ENCODE measurements at places on chromosomes 16 and 17.

DNA sequence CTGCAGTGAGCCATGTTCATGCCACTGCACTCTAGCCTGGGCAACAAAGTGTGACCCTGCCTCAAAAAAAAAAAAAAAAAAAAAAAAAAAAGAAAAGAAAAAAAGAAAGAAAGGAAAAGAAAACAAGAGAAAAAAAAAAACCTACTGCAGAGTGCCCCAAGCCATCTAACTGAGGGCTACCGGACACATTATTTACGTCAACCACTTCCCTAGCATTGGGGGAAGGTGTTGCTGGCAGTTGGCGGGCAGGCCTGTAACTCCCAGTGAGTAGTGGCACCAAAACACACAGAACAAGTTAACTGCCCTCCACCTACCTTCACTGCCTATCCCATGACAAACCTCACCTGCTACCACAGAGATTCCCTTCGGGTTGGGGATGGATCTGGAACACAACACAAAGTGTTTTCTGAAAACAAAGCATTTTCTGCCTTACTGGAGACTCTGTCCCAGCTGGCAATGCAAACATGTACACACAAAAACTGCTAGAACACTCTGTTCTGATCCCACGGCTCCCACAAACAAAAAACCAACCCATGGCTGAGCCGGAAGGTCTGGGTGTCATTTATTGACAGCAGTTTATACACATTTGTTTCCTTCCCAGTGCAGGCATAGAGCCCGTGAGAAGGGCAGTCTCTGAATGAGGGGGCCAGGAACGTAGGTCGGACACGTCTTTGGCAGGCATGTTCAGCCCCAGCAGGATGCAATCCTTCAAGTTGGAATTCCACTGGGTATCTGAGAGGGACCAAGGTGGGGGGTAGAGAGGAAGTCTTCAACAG lies 11.0 kb downstream of the PHB1 start:
- no peak for DNase-seq

- DNase-seq = no peak
These were observed 28.1 kb downstream of the PMP22 start for GRCh38 chr17:15237106-15237425.

DNA sequence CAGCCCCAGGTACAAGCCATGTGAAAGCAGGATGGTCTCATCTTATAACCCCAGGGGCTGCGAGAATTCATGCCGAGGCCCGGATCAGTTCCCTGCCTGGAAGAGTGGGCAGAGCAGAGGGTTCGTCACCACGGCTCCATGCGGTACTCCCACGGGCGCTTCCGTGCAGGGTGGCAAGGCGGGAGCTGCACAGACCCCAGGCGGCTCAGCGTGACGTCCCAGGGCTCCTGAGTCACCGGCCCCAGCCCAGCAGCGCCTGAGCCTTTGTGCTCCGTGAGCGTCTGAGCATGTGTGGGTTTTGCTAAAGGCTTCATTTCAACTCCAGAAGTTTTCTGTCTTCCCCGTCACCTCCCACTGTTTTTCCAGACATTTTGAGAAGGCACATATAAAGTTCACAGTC lies 71.2 kb upstream of the CHMP6 start:
- no peak for DNase-seq

DNA sequence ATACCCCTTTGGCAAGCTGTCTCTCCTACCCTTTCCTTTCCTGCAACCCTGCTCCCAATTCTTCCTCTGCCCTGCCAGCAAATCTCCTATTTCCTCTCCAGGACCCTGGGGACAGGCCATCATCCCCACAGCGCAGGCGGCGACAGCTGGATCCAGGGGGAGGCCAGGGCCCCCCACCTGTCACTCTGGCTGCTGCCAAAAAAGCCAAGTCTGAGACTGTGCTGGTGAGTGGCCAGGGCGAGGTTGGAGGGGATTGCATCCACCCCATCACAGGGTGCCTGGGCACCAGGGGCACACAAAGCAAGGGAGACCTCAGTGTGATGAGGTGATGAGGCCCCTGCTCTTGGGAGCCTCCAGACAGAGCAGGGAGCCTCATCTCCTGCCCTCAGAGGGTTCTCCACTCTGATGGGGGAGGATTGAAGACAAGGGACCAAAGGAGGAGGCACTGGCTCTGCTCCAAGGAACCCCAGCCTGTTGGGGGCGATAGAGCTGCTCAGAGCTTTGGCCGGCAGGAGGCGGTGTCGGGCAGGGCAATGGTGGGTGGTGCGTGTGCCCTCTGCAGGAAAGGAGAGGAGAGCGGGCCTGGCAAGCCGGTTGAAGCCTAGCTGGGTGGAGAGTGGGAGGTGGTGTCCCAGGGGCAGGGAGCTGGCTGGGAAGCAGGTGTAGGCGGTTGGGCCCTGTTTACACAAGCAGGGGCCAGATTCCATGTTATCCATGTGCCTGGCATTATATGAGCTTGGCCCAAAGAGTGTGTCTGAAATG lies 15.6 kb upstream of the PDK2 start:
- no peak for DNase-seq

GRCh38 chr17:62321451-62321850 lies 58.9 kb upstream of the EFCAB3 start:
- DNase-seq = no peak

DNA sequence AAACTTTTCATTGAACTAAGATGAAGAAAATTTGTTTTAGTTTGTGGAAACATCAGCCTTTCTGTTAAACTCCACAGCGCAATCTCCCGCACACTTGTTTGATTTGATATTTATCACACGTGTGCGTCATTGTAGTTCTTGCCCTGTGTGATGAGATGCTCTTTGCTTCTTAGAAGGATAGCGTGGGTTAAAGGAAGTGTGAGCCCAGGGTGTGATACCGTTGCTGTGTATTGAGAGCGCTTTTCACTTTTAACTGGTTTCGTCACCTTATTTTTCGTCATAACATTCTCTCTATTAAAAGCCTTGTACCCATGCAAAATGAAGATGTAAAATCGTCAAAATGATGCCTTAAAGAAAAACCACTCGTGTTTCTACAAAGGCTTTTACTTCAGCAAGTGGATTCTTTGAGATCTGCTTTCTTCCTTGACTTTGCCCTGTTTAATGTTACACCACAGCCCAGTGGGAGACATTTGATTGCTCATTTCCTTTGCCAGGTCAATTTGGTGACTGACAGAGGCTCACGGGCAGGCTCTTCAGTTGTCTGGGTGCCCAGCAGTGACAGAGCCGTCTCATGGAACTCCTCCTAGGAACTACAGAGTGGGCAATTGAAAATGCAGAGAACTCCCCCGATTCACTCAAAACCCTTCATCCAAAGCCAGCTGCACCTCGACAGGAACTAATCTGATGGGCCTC lies 61.1 kb downstream of the RPA1 start:
- no peak for DNase-seq

DNA sequence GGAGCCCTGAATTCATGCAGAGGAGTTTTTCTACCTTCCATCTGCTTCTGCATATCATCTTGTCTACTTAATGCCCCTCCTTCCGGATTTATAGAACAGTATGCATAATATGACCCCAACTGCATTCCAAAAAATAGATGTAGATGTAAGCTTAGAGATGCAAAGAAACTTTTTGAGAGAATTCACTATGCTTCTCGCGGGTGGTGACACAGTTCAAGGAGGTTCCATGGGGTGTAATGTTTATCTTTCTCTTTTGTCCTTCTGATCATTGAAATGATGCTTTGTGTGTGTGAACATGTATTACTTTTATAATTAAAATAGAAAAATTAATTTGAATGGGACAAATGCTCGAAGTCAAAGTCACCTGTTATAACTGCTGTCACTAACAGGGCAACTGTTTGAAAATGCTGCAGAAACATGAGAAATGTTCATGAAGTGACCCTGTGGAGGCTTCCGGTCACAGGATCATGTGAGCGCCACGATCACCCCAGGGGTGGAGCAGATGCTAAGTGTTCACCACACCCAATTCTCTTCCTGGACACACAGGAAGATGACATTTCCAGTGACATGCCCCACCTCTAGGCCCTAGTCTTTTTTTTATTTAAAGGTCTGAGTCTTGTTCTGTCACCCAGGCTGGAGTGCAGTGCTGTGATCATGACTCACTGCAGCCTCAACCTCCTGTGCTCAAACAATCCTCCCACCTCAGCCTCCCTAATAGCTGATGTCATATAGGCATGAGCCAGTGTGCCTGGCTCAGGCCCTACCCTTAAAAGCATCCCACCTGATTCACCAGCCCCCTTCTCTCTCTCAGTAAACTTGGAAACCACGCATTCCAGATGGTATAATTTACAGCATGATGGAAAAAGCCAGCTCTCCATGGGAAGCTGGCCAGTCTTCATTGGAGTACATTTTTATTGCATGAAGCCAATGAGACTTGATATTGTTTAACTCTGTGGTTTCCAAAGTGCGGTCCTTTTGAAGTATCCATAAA lies 21.0 kb upstream of the AGRP start:
- no peak for DNase-seq

DNA sequence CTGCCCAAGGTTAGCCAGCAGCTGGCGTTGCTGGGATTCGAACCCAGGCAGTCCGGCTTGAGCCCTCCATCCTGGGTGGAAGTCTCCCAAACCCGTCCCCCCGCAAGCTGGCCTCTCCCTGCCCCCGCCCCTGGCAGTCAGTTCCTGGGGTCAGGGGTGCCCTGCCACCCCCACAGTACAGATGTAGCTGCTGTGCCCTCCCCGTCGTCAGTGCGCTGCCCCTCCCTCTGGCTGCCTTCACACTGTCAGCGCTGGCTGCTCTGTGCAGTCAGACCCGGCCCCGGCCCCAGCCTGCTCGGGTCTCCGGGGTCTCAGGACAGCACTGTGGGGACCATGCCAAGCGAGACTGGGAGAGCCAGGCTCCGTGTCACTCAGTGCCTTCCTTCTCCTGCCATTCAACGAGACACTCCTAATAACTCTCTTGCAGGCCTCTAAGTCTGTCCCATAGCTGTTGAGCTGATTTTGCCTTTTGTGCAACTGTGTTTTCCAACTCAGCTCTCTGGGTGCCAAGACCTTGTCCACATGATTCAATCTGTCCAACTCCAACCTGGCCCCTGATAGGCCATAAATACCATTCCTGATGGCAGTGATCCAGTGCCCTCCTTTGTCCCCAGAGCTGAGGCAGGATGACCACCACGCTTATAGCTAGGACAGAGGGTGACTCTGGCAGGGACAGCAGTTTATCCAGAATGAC lies 55.5 kb upstream of the IL34 start:
- DNase-seq = no peak

DNA sequence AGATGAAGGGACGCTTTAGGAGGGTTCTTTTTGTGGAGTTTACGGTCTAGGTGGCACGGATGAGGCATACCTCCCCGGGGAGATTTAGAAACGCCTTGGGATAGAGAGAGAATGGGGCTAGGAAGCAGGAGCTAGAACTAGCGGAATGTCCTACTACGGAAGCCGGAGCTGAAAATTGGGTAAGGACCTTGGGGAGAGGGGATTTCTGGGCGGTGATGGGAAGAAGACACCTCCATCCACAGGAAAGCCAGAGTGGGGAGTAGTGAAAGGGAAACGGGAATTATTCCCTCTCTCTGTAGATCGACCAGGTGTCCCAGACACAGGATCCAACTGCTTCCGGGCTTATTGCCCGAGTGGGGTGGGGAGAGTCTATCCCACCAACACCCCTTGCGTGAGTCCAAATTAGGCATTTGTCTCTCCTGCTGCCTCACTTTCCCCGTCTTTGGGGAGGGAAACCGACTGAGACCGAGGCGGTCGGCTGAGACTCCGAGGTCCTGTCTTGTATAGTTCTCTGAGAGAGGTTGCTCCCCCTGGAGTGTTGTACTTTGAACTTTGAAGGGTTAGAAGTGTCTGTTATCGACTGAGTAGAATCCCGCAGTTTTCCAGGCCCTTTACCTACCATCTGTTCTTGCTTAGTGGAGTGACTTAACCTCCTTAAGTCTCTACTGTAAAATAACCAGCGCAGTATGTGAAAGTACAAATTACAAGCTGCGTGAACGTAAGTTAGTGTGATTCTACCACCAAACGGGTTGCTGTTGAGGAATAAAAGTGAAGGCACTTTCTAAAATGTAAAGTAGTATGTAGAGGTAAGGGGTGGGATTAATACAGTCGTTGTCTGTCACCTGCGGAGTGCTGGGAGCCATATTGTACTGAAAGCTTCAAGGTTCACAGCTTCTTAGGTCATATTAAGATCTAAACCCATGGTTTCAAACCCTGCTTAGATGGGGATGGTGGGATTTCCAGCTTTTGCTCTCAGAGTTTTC lies 1.0 kb downstream of the RSPRY1 start:
- no peak for DNase-seq

GRCh38 chr16:88377961-88378360 lies 4.8 kb upstream of the ZNF469 start:
- no peak for DNase-seq

- peak; percentile 89 for DNase-seq
These were observed 580 bp upstream of the KANSL1 start for GRCh38 chr17:46193626-46194392.

DNA sequence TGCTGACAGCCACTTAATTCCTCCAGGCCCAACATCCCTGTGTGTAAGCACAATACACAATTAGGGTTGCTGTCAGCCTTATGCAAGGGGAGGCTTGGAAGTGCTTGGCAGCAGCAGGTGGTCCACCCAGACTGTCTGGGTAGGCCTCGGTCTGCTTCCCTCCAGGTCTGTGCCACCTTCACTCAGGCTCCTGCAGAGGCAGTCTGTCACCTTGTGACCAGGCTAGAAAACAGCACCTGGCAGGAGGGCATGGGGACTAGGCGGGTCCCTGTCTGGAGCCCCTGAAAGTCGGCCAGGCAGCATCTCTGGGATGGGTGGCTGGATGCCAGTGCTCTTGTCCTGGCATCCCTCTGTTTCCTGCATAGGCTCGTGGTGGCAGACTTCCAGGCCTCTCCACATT lies 578.1 kb downstream of the KCNJ18 start:
- DNase-seq = no peak

- no peak for DNase-seq
These were observed 3.6 kb upstream of the UBE2I start for GRCh38 chr16:1305823-1306222.

GRCh38 chr16:54203384-54203783 lies 83.2 kb downstream of the IRX3 start:
- no peak for DNase-seq

- DNase-seq = no peak
These were observed 740 bp upstream of the POLR3E start for GRCh38 chr16:22296225-22297113.

- no peak for DNase-seq
These were observed 122.3 kb upstream of the TOB1 start for GRCh38 chr17:50988427-50988826.

GRCh38 chr16:3444032-3444388 lies 530 bp downstream of the NAA60 start:
- DNase-seq = no peak

DNA sequence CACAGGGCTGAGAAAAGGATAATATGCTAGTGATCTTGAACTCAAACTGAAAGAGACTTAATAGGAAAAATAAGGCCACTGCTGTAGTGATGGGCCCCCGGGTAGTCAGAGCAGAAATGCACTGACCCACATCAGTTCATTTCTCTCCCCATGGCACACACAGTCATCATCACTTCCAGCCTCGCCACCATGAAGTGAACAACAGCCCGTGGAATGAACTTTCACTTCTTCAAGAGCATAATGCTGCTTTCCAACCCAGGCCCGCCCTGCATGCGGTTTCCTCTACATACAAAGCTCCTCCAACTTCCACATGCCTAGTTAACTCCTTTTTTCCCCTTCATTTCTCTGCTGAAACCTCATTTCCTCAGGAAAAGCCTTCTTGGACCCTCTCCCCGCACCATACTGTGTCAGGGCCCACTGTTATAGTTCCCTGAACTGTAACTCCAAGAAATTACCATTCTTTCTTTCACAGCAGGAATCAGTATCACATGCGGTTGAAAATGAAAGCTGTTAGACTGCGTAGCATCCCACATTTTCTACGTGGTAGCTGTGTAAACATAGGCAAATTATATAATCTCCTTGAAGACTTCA lies 65.8 kb upstream of the SMIM36 start:
- DNase-seq = no peak

Data from esophagus squamous epithelium (tissue), 5 donors.